GM13977 (cell line): ENCODE measurements at places on chromosomes 12 and 14.

DNA sequence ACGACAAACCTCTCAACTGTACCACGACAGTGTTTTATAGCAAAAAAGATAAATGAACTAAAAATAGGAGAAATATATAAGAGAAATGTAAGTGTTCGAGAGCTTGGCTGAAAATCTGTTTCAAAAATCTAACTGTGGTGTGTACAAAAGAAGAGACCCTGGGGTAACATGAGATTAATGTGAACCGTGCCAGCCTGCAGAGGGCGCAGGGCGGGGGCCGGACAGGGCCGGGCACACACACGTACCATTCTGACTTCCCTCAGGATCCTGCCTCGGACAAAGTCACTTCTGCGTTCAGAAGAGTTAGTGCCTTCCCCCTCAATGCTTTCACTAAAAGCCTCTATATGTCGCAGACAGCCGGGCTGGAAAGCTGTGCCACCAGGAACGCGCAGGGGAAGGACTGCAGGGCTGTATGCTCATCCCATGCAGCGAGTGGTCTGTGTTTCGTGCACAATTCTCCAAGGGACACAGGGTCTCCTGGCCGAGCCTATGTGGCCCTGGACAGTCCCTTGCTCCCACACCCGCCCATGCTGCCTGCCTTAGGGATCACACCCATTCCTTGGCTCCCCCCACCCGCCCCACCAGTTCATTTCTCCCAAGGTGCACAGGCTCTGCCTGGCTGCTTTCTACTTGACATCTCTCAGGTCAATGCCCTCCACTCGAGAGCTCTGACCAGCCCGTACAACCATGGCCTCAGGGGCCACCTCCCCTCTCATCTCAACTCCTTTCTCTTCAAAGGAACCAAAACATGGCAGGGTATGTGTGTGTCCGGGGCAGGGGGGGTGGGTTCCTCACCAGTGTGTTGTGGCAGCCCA lies 8.5 kb downstream of the CDCA4 start:
- DNase-seq: no peak

GRCh38 chr12:26614011-26614616 lies 218.9 kb downstream of the ITPR2 start:
- DNase-seq: no peak

DNA sequence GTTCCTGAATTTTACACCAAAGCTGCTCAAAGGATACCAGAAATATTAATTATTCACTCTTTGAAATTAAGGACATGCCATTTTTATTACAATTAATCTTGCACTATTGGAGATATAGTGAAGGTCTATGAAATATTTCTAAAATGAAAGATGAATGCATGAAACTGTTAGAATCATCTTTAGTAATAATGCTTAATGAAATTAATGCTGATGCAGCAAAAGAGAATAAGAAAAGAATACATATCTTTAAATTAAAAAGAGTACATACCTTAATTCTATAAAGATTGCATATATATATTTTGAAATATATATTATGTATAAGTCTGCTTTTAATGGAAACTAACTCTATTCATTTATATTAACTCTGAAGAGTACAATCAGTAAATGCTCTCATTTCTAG lies 236.0 kb downstream of the ALX1 start:
- no peak for DNase-seq

GRCh38 chr12:65918021-65918420 lies 93.7 kb downstream of the HMGA2 start:
- no peak for DNase-seq

DNA sequence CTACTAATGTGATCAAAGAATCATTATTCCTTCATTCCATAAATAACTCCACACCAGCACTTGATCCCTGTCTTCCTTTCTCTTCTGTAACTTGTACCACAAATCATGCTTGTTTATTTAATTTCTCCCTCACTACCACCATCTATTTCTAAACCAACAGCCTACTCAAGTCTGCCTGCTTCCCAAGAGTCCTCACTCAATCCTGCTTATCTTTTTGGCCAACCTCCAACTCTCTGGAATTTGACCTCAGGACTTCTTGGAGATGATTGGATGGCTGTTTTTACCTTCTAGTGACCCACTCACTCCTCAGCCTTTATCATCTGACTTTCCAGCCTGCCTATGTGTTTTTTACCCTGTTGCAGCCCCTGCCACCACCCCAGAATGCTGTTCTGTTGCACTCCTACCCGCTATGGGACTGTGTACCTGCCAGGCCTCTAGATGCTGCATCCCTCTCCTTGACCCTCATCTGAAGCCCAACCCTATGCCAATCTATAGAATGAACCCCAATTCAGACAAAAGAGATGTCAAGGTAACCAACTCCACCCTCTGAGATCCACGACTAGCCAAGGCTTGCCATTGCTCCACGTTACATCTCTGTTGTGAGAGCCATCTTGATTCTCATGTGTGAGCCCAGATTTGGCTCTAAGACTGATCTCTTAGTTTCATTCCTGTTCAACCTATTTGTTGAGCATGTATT lies 150.2 kb upstream of the PLEKHG7 start:
- DNase-seq: no peak

DNA sequence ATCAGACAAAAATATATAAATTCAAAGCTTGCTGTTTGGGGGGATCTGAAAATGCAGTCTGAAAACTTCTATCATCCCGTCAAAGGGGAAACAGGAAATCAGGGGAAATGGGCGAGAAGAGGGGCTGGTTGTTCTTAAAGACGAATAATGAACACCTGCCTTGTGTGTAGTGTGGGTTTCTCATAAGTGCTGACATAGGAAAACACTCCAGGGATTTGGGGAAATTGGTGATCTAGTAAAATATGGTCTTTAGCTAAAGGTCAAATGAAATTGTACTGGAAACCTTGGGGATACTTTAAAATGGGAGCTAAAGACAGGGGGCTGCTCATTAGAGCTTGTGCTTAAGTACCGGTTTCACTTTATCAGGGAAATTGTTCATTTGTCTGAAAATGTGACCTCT lies 39.6 kb upstream of the PIK3C2G start:
- DNase-seq: no peak

DNA sequence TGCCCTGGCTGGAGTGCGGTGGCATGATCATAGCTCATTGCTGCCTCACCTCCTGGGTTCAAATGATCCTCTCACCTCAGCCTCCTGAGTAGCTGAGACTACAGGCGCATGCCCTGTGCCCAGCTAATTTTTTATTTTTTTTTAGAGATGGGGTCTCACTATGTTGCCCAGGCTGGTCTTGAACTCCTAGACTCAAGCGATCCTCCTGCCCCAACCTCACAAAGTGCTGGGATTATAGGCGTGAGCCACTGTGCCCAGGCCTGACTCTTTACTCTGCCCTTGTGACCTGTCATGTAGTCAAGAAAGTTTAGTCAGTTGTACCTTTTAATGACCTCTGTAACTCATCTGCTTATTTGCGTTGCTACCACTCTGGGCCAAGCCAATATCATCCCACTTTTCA lies 55.7 kb downstream of the PROX2 start:
- no peak for DNase-seq

- DNase-seq: no peak
Observed at GRCh38 chr12:104280717-104281458, 22.7 kb upstream of the EID3 start.

GRCh38 chr12:92602930-92603623 lies 99.7 kb upstream of the PLEKHG7 start:
- no peak for DNase-seq

GRCh38 chr14:27995691-27996090 lies 770.9 kb upstream of the FOXG1 start:
- no peak for DNase-seq

DNA sequence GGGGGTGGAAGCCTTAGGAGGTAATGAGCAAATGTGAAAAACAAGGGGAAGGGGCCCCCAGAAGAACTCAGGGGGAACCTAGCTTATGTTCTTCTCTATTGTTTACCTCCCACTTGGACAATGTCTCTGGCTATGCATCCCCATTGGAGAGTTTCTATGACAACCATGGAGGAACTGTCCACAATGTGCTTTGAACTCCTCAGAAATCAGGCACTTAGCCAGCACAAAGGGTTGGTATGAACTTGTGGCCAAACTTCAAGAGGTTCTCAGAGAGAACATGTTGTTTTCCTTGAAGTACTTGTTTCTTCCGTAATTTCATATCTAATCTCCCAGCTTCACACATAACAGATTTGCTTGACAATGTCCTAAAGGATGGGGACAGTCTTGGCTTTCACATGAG lies 202.8 kb upstream of the PELI2 start:
- no peak for DNase-seq

GRCh38 chr14:61733972-61734371 lies 28.2 kb upstream of the SNAPC1 start:
- DNase-seq: no peak

- no peak for DNase-seq
Observed at GRCh38 chr14:105076805-105077648, 11.8 kb upstream of the GPR132 start.

DNA sequence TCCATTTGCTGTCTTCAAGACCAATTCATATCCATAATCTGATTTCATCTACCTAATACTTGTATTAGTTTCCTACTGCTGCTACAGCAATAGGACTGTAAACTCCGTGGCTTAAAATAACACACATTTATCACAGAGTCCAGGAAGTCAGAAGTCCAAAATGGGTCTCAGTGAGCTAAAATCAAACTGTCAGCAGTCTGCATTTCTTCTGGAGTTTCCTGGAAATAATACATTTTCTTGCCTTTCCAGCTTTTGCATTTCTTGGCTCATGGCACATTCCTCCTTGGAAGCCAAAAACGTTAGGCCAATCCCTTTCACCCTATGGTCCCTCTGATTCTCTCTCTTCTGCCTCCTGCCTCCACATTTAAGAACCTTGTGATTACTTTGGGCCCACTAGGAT lies 239.8 kb downstream of the PRKD1 start:
- DNase-seq: no peak

DNA sequence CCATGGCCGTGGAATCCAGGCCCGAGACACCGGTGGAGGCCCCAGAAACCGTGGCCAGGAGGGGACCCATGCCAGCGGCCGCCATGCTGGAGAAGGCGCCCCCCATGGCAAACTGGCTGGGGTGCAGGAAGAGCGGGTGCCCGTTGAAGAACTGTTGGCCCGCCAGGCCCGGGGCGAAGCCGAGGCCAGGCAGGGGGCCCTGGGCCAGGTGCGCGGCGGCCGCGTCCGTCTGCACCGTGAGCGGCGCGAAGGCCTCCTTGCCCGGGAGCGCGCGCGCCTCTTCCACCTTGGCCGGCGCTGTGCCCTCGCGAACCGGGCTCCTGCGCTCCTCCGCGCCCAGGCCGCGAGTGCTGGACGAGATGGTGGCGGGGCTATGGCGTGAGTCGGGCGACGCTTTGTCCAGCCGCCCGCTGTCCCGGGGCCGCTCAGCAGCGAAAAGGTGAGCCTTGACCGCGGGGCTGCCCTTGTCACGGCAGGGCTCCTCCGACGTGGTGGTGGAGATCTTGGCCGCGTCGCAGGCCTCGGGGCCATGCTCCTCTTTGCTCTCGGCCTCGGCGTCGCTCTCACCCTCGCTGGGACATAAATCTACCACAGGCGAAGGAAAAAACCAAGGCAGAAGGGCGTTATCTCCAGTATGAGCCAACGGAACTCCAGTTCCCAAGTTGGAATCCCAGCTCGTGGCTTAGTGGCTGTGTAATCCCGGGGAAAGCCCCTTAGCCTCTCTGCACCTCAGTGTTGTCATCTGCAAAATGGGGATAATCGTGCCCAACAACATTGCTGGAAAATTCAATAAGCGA lies 9.5 kb downstream of the TBX3 start:
- DNase-seq: no peak

- no peak for DNase-seq
Observed at GRCh38 chr14:56085471-56085870, 32.7 kb upstream of the PELI2 start.

DNA sequence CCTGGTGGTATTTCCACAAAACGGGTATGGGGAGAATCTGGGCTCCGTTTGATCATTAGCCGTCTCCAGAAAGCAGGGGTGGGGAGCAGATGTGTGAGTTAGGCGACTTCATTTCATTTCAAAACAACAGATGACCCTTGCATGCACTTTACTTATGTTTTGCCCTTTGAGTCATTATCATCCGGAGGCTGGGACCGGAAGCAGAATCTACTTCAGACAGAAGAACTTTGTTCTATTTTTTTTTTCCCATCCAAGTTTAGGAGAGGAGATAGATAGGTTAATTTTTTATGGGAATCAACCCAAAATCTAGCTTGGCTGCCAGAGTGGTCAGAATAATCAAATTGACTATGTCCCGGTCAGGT lies 31.3 kb upstream of the CMAS start:
- no peak for DNase-seq

DNA sequence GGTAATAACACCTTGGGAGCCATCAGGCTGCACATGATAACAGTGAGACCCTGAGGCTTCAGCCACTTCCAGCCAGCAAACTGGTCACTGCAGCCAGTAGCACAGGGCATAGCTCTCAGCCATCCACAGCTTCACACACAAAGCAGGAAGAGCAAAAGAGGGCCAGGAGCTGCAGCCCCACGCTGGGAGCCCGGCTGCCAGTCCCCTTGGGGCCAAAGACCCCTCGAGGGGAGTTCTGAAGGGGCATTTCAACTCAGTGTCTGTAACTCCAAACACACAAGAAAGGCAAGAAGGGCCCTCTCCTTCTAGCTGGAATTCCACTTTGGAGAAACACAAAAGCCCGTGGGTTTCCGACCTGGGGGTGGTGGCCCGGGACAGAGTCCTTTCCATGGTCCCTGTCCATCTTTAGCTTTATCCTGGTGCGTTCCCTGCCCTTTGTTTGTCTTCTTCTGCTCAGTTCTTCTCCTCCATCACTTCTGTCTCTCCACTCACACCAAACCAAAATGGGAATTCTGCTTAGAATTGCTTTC lies 151.8 kb upstream of the FKBP4 start:
- DNase-seq: no peak

DNA sequence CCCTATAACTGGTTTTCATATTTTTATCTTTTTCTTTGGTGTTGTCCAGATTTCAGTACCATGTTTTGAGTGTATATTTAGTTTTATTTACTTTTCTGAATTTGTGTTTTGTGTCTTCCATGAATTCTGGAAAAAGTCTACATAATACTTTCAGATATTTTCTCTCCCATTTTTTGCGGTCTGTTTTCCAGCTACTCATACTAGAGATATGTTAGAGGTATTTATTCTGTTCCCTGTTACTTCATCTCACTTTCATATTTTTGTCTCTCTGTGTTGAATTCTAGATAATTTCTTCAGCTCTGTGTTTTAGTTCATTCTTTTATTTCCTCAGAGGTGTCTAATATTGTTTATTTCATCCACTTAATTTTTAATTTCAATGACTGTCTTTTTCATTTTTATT lies 74.2 kb downstream of the IFT81 start:
- DNase-seq: no peak

DNA sequence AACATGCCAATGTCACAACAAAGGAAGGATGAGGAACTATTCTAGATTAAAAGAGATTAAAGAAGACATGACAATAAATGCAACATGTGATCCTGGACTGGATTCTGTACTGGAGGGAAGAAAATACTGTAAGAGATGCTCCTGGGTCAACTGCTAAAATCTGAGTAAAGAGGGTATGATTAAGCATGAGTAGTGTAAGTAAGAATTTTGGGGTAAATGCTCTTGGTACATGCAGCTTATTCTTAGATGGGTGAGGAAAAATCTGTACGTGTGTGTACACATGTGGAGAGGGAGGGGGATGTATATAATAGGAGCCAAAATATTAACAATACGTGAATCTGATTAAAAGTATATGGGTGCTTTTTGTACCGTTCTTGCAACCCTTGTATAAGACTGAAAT lies 66.0 kb downstream of the CDC42BPB start:
- DNase-seq: no peak

GRCh38 chr12:89840162-89840922 lies 131.7 kb upstream of the ATP2B1 start:
- no peak for DNase-seq

- DNase-seq: no peak
Observed at GRCh38 chr12:46234000-46234399, 34.8 kb downstream of the SLC38A1 start.

GRCh38 chr14:96245710-96246538 lies 10.1 kb upstream of the BDKRB1 start:
- DNase-seq: no peak
